ENCODE measurements at places on chromosomes 5 and 9. TPM values are rescaled to one million over a fixed set of nuclear protein-coding genes. Genes with fewer than 3 reads are reported as not detected.

Gene CEMIP2
- 94.3 TPM for total RNA-seq

DNA sequence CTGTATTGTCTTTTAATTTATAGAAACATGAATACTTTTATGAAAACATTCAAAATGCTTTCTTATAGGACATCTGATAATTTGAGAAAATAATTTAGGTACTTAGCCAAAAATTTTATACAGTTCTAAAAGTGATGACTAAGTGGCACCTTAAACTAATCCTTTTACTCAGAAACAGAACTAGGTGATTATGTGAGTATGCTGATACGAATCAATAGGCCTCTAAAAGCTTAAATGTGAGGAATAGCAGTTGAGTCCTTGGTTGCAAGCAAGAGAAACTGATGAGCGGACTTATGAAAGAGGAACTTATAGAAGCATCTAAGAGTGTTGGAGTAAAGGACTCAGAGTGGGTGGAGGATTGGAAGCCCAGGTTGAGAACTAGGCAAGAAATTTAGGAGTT is 26.4 kb downstream of the ANXA1 start:
- no peak for DNase-seq

GRCh38 chr9:9752722-9753121 is 860.1 kb downstream of the PTPRD start:
- peak; percentile 58 for DNase-seq

DNA sequence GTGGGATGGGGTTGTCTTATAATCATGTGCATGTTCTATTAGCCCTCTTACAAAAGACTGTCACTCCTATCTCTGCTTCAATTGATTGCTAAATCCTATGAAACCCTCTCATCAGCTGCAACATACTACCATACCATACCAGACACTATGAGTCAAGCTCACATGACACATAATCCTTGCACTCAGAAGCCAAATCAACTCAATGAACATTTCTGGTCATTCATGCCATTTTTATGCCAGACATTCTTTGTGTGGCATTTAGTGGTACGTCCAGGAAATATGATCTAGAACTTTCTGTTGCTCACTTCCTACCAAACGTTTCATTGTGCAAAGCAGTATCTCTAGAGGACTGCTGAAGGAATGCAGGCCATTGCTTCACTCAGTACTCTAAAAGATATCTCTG is 159.2 kb upstream of the GNA14 start:
- DNase-seq, result peak; percentile 84

GRCh38 chr9:37668116-37668601 is 17.4 kb downstream of the FRMPD1 start:
- DNase-seq, result peak; percentile 9
